Calu3 (cell line): ENCODE measurements at places on chromosomes 6 and 20.

GRCh38 chr6:110408901-110409300 is 6.5 kb downstream of the DDO start:
- no peaks in the 10 kb centered on the region for H3K27me3 ChIP-seq
- no peak for DNase-seq
- no peaks in the 10 kb centered on the region for H3K36me3 ChIP-seq
- H3K27ac ChIP-seq: no peak overlapping the region
- H3K4me3 ChIP-seq: no peak overlapping the region
- no peaks in the 10 kb centered on the region for H3K4me1 ChIP-seq

- no peaks in the 10 kb centered on the region for H3K4me1 ChIP-seq
- H3K4me3 ChIP-seq: no peak overlapping the region
- H3K27me3 ChIP-seq: no peaks in the 10 kb centered on the region
- no peak overlapping the region for H3K27ac ChIP-seq
- no peaks in the 10 kb centered on the region for H3K36me3 ChIP-seq
- no peak for DNase-seq
These were observed 282.7 kb upstream of the PRDM1 start for GRCh38 chr6:105803442-105803841.

GRCh38 chr20:62697468-62697912 is 11.1 kb upstream of the NTSR1 start:
- no peak overlapping the region for H3K4me3 ChIP-seq
- DNase-seq: peak; percentile 44
- no peaks in the 10 kb centered on the region for H3K36me3 ChIP-seq
- no peak overlapping the region for H3K27ac ChIP-seq
- peaks cover 89% of the 10 kb centered on the region for H3K27me3 ChIP-seq

DNA sequence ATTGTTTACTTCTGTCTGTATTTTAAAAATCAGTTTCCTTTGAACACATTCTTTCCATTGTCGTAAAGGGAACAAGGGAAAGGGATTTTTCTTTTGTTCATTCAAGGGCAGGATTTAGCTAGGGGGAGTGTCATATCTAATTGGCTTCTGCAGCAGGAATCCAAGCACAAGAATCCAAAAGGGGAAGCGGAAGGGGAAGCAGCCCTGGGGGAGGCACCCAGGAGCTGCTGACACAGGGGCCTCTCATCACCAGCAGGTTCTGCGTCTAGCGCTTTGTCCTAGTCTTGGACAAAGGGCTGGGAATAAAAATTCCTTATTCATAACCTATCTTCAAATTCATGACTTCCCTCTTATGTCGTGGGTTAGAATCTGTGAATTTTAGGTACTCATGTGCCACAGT is 13.7 kb downstream of the RIPK1 start:
- no peak overlapping the region for H3K27ac ChIP-seq
- DNase-seq: no peak
- H3K27me3 ChIP-seq: no peaks in the 10 kb centered on the region
- H3K4me1 ChIP-seq: no peaks in the 10 kb centered on the region
- H3K36me3 ChIP-seq: peaks cover 14% of the 10 kb centered on the region

GRCh38 chr6:111154981-111155380 is 67.7 kb downstream of the SLC16A10 start:
- H3K4me1 ChIP-seq: no peaks in the 10 kb centered on the region
- H3K27me3 ChIP-seq: no peaks in the 10 kb centered on the region
- H3K36me3 ChIP-seq: no peaks in the 10 kb centered on the region

- peaks cover 77% of the 10 kb centered on the region for H3K4me1 ChIP-seq
- H3K27ac ChIP-seq: no peak overlapping the region
- H3K27me3 ChIP-seq: no peaks in the 10 kb centered on the region
- H3K4me3 ChIP-seq: no peak overlapping the region
- DNase-seq: no peak
- H3K36me3 ChIP-seq: peaks cover 16% of the 10 kb centered on the region
These were observed 133.2 kb upstream of the PTPN1 start for GRCh38 chr20:50376888-50377459.

- H3K4me3 ChIP-seq: no peak overlapping the region
- no peak overlapping the region for H3K27ac ChIP-seq
- DNase-seq: no peak
These were observed 106.0 kb downstream of the FOXO3 start for GRCh38 chr6:108666656-108667260.

GRCh38 chr20:43459022-43459942 is 1.6 kb downstream of the SRSF6 start:
- H3K4me1 ChIP-seq: peaks cover 25% of the 10 kb centered on the region
- H3K36me3 ChIP-seq: peaks cover 77% of the 10 kb centered on the region
- peak overlapping the region; percentile 95 for H3K27ac ChIP-seq
- DNase-seq: peak; percentile 34

- H3K36me3 ChIP-seq: peaks cover 11% of the 10 kb centered on the region
- peaks cover 60% of the 10 kb centered on the region for H3K4me1 ChIP-seq
- peak overlapping the region; percentile 23 for H3K27ac ChIP-seq
- no peaks in the 10 kb centered on the region for H3K27me3 ChIP-seq
- DNase-seq: peak; percentile 85
These were observed 31.7 kb upstream of the SCUBE3 start for GRCh38 chr6:35181933-35182612.

DNA sequence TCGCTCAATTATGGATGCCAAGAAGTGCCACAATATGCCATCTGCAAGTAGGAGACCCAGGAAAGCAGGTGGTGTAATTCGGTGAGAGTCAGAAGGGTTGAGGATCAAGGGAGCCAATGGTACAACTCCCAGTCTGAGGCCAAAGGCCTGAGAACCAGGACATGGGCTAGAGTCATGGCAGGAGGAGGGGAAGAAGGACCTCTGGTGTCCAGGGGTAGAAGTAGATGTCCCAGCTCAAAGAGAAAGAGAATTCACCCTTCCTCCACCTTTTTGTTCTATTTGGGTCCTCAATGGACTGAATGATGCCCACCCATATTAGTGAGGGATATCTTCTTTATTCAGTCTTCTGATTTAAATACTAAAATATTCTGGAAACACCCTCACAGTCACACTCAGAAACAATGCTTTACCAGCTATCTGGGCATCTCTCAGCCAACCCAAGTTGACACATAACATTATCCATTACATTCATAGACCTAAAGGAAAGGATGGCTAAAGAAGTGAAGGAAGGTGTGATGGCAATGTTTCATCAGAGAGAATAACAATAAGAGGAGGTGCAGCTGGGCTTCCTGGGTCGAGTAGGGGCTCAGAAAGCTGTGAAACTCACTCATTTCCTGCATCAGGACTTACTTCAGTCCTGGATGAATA is 21.2 kb upstream of the HLA-DQA1 start:
- H3K36me3 ChIP-seq: no peaks in the 10 kb centered on the region
- DNase-seq: no peak
- peaks cover 16% of the 10 kb centered on the region for H3K4me1 ChIP-seq
- no peak overlapping the region for H3K4me3 ChIP-seq

DNA sequence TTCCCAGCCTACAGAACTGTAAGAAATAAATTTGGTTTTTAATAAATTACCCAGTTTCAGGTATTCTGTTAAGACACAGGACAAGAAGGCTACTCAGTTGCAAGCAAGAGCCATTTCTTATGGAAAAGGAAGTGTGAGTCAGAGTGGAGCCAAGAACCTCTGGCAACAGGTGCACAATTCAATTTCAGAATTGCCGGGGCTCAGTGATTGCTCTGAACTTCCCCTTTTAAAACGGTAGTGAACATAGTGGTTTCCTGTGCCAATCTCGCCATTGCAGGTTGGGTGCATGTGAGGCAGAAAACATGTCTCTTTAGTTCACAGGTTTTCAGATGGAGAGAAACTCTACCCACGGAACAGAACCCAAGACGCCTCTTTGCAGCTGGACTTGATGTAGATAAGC is 16.4 kb downstream of the PIGT start:
- H3K4me1 ChIP-seq: no peaks in the 10 kb centered on the region
- peaks cover 7% of the 10 kb centered on the region for H3K36me3 ChIP-seq
- H3K4me3 ChIP-seq: no peak overlapping the region
- DNase-seq: no peak
- no peak overlapping the region for H3K27ac ChIP-seq

- no peak for DNase-seq
- no peaks in the 10 kb centered on the region for H3K4me1 ChIP-seq
- no peak overlapping the region for H3K27ac ChIP-seq
These were observed 1516.4 kb upstream of the DEFB115 start for GRCh38 chr20:29740951-29741593.

- DNase-seq: no peak
- H3K4me1 ChIP-seq: no peaks in the 10 kb centered on the region
- H3K27ac ChIP-seq: no peak overlapping the region
These were observed 400.9 kb upstream of the POU3F2 start for GRCh38 chr6:98433325-98434056.

DNA sequence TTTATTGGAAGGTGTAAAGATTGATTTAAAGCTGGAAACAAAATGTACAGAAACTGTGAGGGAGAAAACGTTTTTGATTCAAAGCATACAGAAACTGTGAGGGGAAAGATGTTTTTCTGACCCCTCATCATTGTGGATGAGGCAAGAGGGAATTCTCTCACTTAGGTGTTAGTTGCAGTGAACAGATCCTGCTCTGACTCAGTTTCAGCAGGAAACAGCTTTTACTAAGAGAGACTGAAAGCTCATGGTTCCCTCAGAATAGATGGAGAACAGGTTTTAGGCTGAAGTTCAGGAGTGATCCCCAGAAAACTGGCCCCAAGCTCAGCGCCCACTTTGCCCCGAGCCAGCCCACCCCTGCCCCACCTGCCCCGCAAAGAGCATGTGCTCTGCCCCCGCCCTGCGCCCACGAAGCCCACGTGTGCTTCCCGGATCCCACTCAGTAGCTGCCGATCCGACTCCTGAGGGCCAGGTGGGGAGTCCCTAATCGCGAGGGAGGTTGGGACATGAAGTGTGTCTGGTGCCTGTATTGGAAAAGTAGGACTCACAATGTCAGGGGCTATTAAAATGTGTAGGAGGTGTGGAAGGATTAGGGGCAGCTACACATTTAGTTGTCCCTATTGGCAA is 41.2 kb downstream of the DUSP22 start:
- H3K27ac ChIP-seq: no peak overlapping the region
- no peak overlapping the region for H3K4me3 ChIP-seq
- H3K27me3 ChIP-seq: no peaks in the 10 kb centered on the region
- H3K36me3 ChIP-seq: no peaks in the 10 kb centered on the region
- H3K4me1 ChIP-seq: no peaks in the 10 kb centered on the region
- DNase-seq: no peak
